Brain pericyte (primary cell): ENCODE measurements at places on chromosomes 7 and 10.
A peak's percentile ranks its signal among the peaks of the same experiment; 100 is the strongest.

DNA sequence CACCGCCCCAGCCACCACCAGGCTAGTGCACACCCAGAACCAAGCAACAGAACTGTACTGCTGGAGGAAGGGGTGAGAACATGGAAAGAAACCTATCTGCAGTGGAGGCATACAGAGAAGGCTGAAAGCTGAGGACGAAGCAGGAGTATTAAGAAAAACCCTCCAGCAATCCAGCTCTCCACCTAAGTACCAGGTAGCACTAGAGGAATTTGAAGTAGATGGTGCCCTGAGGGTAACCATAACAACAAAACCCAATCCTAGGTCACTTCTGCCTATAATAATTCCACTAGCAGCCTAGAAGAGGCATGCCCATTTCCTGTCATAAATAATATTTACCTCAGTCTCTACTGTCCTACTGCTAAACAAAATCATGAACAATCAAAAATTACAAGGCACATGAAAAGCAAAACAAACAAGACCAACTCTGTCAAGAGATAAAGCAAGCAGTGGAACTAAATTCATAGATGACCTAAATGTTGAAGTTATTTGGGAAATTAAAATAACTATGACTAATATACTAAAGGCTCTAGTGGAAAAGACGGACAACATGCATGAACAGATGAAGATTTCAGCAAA, 51.1 kb downstream of the HYCC1 start:
- DNase-seq: no peak

DNA sequence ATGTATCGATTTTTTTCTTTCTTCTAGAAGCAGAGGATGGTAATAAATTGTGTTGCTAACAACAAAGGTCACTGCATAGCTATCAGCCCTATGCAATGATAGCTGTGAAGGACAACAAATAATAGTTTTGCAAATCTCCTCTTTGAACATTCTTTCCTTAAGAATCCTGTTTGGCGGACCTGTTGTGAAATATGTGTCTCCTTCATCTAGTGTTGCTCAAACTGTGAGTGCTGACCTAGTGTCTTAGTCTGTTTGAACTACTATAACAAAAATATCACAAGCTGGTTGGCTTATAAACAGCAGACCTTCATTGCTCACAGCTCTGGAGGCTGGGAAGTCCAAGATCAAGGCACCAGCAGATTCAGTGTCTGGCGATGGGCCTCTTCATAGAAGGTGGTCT, 53.7 kb downstream of the CAV1 start:
- no peak for DNase-seq

DNA sequence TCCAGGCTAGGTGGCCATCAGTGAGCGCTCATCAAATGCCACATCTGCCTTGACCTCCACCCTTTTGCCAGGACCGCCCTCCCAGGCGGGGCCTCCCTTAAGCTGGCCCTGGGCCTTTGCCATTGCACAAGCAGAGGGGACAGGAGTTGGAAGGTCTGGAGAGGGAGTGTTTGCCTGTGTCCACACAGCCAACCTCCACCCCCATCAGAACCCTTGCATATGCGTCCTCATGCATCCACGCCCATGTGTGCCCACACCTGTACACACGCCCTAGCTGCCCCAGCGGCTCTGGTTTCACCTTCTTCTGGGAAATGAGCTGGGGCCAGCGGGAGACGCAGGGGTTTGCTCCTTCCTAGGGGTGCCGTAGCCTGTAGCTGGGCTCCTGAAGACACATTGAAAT, 64.0 kb downstream of the NEURL1 start:
- no peak for DNase-seq

DNA sequence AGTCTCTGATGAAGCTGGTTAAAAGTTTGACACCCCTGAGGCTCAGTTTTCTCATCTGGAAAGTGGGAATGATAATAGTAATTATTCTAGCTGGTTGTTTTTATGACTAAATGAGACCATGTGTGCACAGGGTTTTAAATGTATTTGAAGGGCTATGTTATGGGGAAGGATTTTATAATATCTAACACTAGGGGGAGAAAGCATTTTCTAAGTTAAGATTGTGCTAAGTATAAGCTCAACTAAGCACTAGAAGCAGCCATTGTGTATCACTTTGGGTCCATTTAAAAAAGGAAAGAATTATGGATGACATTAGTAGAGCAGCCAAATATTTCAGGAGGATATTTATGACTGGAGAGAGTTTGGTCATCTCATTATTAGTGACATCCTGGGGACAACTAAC, 49.5 kb upstream of the CREB5 start:
- DNase-seq: no peak

- DNase-seq: no peak
Measured at GRCh38 chr7:24213311-24213710, 70.7 kb upstream of the NPY start.

DNA sequence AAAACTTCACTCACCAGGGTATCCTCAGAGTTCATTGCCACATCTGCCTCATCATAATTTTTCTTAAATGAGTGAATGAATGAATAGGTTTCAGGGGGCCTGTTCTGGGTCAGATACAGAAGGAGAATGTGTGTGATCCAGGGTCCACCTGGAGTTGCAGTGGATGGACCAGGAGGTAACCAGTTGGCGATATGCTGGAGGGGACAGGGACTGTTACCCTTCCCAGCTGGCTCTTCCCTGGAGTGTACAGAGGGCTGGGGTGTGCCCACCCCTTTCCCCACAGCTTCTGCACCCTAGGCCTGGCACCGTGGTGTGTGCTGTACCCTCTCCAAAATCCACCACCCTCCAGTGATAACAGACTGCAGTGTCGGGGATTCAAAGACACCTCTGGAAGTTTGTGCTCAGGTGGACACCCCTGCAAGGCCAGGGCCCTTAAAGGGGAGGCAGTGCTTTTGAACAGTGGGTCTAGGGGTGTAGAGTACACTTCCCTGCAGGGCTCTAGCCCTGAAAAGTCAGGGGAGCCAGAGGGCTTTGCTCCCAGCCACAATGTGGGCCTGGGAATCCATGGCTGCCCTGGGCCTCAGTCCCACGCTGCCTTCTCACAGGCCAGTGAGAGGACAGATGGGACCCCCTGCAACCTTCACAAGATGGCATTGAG, 134.4 kb upstream of the UNC5B start:
- no peak for DNase-seq

GRCh38 chr10:31036209-31036608, 4.5 kb upstream of the ZNF438 start:
- no peak for DNase-seq

- DNase-seq: no peak
Measured at GRCh38 chr10:79380125-79380945, 33.1 kb downstream of the PPIF start.

DNA sequence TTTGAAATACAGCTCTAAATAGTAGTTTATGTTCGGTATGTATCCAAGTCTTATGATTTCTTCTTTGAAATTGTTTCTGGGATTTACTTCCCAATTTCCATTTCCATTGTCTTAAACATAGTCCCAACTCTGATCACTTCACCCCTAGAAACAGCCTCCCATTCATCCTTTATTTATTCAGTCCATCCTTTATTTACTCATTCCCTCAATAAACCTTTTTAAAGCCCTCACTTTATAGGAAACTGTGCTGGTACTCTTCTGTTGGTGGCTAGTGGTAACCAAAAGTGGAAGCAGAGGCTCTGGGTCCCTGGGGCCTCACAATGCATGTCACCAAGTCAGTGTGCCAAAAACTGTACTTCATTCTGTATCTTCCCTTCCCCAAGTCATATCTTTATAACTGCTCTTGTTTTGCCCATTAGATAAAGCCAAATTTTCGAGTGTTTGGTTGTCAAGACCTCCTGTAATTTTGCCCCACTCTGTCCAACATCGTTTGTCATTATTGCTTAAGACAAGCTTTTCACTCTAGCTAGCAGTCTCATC, 3.9 kb upstream of the EPC1 start:
- no peak for DNase-seq

GRCh38 chr7:128155100-128155740, 85.9 kb upstream of the LEP start:
- no peak for DNase-seq

- no peak for DNase-seq
Measured at GRCh38 chr10:101920546-101920945, 76.9 kb upstream of the KCNIP2 start.

DNA sequence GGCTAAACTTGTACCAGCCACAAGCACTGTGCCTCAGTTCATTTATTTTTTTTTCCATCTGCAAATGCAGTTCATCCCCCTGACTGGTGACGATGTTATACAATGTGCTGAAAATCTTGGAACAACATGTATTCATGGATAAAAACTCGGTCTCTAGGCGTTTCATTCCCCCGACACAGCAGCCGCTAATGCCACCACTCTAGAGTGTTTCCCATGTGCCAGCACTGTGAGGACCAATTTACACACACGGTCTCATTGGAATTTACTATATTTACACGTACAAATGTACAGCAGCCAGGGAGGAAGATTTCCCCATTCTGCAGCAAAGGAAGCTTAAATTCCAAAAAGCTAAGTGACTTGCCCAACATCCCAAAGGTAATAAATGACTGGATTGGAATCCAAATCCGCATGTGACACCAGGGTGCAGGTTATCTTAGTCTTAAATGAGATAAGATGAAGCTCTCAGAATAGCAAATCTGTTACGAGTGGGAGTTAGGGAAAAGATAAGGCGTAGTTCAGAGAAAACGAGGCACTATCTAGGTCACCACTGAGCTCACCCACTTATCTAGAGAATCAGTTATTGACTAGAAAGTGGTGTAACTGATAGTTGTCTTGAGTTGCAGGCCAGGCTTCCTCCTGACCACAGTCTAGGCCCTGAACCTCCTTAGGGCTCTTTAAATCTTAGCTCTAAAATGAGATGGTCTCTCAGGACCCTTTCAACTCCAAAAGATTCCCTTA, 36.7 kb downstream of the FAM107B start:
- DNase-seq: no peak

GRCh38 chr7:105594034-105594433, 12.7 kb upstream of the EFCAB10 start:
- no peak for DNase-seq

DNA sequence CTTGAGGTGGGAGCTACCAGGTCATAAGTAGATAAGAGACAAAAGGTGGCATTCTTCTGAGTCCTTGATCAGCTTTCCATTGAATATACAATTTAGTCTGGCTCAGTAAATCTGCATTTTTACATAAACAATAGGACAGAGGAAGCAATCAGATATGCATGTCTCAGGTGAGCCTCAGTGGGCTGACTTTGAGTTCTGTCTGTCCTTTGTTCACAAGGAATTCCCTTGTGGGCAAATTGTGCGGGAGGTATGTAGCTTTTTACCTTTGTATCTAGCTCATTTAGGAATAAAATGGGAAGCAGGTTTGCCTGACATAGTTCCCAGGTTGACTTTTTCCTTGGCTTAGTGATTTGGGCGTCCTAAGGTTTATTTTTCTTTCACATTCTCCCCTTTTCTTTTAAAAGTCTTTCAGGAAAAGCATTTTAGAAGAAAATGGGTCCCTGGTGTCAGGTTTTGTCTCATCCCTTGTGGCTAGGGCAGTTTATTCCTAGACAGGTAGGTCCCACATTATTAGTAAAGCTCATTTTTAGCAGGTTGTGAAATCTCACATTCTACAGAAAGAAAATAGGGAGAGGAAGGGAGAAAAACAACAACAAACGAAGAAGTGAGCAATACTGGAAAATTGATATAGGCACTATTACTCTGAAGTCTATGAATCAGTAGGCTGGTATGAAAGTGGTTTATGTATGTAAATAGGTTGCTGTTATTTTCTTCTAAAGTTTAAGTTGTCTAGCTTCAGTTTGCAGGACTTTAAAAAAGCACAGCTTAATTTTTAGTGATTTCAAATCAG, 16.5 kb downstream of the SPAM1 start:
- no peak for DNase-seq

GRCh38 chr7:76146374-76146773, 55.3 kb upstream of the SRRM3 start:
- no peak for DNase-seq

DNA sequence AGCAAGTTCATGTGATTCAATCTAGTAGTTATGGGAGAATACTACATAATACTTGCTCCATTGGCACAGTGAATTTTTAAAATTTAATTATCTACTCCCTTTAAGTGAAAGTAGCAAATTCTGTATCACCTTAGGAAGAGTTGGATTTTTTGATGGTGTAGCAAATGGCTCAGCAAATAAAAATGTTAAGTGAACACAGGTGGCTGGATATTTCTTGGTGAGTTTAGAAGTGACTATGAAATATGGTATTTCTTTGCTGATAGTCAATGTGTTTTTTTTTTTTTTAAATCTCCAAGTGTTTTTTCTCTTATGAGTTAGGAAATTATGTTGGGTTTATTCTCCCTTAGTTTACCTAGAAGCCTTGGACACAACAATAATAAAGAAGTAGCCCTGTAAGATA, 67.8 kb downstream of the CREM start:
- DNase-seq: no peak

DNA sequence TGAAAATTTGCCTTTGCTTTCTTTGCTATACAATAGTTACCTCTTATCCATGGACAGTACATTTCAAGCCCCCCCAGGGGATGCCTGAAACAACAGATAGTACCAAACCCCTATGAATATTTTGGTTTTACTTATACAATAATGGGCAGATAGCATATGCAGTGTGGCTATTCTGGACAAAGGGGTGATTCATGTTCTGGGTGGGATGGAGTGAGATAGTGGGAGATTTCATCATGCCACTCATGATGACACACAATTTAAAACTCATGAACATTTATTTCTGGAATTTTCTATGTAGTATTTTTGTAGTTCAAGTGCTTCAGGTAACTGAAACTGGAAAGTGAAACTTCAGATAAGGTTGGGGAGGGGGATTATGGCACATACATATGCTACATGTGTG, 12.0 kb downstream of the STARD3NL start:
- DNase-seq: no peak

DNA sequence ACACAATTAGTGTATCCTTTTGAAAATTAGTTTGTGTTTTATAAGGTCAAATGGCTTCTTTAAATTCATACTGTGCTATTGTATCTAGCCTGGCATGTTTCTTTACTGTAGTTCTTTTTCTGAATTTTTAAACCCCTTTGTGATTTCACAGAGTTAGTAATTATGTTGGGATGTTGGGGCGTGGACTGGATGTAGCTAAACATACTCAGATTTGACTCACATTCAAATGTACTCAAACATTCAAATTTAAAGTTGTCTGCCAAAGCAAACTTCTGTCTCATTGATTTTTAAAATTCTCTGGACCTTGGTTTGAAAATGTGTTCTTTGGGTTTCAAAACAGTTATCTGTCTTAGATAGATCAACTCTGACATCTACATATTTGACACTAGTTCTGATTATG, 7.2 kb upstream of the NRP1 start:
- no peak for DNase-seq

- no peak for DNase-seq
Measured at GRCh38 chr10:95787447-95787846, 31.5 kb downstream of the ENTPD1 start.

GRCh38 chr7:21028599-21028998, 241.9 kb upstream of the SP8 start:
- no peak for DNase-seq

GRCh38 chr7:96244992-96245292, 77.0 kb downstream of the SLC25A13 start:
- no peak for DNase-seq

GRCh38 chr7:146659732-146660131, 543.1 kb downstream of the CNTNAP2 start:
- DNase-seq: no peak

- DNase-seq: peak; percentile 85
Measured at GRCh38 chr7:116528008-116528789, 3.4 kb downstream of the CAV1 start.

- no peak for DNase-seq
Measured at GRCh38 chr10:63697956-63698786, 177.0 kb downstream of the REEP3 start.

GRCh38 chr10:102645388-102645740, 1.1 kb downstream of the TRIM8 start:
- no peak for DNase-seq
